Inflammatory macrophage treated with lipopolysaccharide for 4 hours (primary cell): ENCODE measurements at places on chromosomes 4 and X.

- DNase-seq, result no peak
Measured at GRCh38 chr4:114156371-114156770, 176.9 kb upstream of the ARSJ start.

- no peak for DNase-seq
Measured at GRCh38 chrX:55867181-55867651, 149.7 kb downstream of the RRAGB start.

- no peak for DNase-seq
Measured at GRCh38 chr4:151013491-151013890, 1.6 kb downstream of the LRBA start.

DNA sequence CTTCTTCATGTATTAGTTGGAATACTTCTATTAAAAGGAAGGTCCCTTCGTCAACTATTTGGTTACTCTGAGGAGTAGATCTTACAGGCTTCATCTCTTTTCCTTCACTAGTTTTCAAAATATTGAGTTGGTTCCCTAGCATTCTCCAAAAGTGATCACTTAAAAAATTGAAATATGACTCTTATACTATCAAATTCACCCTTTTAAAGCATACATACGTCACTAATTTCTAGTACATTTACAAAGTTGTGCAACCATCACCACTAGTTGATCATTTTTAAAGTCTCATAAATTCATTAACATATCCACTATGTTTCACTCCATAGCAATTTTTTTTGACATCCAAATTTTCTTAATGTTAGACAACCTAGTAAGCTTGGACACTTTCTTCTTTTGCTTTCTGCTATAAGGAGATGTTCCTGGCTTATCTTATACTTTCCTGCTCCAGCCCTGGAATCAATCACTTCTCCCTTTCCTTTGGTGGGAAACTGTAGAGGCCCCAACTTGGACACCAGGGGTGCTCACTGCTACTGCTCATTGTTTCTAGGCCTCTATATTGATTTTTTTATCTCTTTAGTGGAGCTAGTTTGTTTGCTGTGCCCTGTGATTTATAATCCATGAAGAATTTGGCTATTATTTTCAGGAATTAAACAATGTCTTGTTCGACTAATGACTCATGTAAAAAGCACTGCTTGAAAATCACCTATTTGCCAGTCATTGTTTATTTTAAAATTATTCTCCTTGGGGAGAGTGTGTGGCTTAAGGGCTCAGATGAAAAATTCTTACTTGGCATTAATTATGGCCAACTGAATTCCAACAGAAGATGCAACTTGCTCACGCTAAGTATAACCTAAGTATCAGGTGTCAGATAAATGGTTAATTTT lies 4.0 kb upstream of the ZFX start:
- no peak for DNase-seq

DNA sequence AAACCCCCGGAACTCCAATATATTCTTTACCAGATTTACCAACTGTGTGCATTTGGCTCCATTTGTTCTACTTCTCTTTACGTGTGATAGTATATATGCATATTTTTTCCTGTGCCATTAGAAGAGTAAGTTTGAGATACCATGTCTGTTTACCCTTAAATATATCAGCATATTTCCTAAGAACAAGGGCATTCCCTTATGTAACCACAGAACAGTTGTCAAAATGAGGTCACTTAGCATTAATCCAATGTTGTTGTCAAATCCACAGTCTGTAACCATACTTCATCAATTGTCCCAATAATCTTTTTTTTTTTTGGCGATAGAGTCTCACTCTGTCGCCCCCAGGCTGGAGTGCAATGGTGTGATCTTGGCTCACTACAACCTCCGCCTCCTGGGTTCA lies 55.2 kb downstream of the TBC1D14 start:
- peak; percentile 34 for DNase-seq

GRCh38 chr4:29467044-29467717 lies 1253.0 kb upstream of the PCDH7 start:
- no peak for DNase-seq

GRCh38 chr4:22496165-22496813 lies 19.6 kb downstream of the ADGRA3 start:
- DNase-seq, result no peak
